ENCODE measurements at places on chromosomes 11 and 22. TPM values are rescaled to one million over a fixed set of nuclear protein-coding genes. Genes with fewer than 3 reads are reported as not detected.

The MS4A12 gene
- total RNA-seq, result not detected

The PIH1D2 gene
- 0.49 TPM for total RNA-seq

The MRGPRX4 gene
- not detected for total RNA-seq

The XKR3 gene
- not detected for total RNA-seq

The PGR gene
- total RNA-seq, result 14.1 TPM

The IGHMBP2 gene
- total RNA-seq, result 24.6 TPM

The FAT3 gene
- total RNA-seq, result 14.8 TPM

GRCh38 chr22:38205261-38206128 is 3.7 kb downstream of the MAFF start:
- peak; percentile 96 for DNase-seq
- H3K4me3 ChIP-seq, result no peak overlapping the region
- no peaks in the 10 kb centered on the region for H3K4me1 ChIP-seq
- no peaks in the 10 kb centered on the region for H3K36me3 ChIP-seq
- peak overlapping the region; percentile 78 for H3K27ac ChIP-seq
- H3K27me3 ChIP-seq, result no peaks in the 10 kb centered on the region

DNA sequence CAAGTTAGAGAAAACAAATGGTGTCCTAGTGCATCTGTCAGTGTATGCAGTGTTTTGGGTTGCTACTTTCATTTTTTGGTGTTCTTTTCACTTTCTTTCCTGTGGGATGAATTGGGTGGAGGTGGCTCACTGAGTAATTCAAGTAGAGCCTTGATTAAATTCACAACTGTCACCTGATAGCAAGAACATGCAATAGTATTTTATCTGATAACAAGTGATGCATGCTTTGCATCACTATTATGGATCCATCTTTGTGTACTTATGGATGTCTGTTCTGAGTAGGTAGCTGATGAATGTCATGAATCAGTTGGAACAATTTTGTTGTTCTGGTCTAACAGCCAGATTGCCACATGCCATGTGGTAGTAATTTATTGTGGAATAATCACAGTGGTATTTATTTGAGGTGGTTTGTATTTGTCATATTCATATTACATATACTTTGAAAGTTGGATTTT is 87.5 kb downstream of the DDX10 start:
- no peaks in the 10 kb centered on the region for H3K27me3 ChIP-seq
- H3K36me3 ChIP-seq, result no peaks in the 10 kb centered on the region
- no peak for DNase-seq
- H3K4me3 ChIP-seq, result no peak overlapping the region
- peaks cover 1% of the 10 kb centered on the region for H3K4me1 ChIP-seq

GRCh38 chr11:12824281-12825041 is 150.2 kb downstream of the TEAD1 start:
- H3K36me3 ChIP-seq, result peaks cover 4% of the 10 kb centered on the region
- no peak overlapping the region for H3K27ac ChIP-seq
- no peak overlapping the region for H3K4me3 ChIP-seq
- H3K4me1 ChIP-seq, result no peaks in the 10 kb centered on the region

- DNase-seq, result no peak
- H3K27ac ChIP-seq, result no peak overlapping the region
- H3K36me3 ChIP-seq, result no peaks in the 10 kb centered on the region
- H3K27me3 ChIP-seq, result no peaks in the 10 kb centered on the region
- no peak overlapping the region for H3K4me3 ChIP-seq
Measured at GRCh38 chr11:67016550-67016949, 6.4 kb upstream of the SYT12 start.

- no peak for DNase-seq
- H3K4me1 ChIP-seq, result no peaks in the 10 kb centered on the region
- no peaks in the 10 kb centered on the region for H3K36me3 ChIP-seq
- no peak overlapping the region for H3K4me3 ChIP-seq
- no peak overlapping the region for H3K27ac ChIP-seq
Measured at GRCh38 chr11:131616481-131617140, 246.2 kb downstream of the NTM start.

DNA sequence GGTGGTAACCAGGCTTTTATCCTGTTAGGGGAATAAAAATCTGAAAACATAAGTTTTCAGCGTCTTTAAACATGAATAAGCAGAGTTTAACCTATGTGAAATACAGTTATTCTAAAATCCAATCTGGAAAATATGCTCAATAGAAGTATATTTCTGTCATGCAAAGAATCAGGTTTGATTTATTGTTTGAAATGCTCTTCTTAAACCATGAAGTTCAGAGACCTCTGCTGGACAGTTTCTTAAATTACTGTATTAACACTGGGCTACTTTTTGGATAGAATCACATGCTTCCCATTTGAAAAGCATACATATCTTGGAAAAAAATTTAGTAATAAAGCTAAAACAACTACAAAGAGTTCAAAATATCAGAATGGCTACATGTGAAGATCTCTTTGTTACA is 25.4 kb downstream of the APIP start:
- no peak for DNase-seq
- no peaks in the 10 kb centered on the region for H3K27me3 ChIP-seq
- H3K4me1 ChIP-seq, result no peaks in the 10 kb centered on the region
- H3K36me3 ChIP-seq, result no peaks in the 10 kb centered on the region

DNA sequence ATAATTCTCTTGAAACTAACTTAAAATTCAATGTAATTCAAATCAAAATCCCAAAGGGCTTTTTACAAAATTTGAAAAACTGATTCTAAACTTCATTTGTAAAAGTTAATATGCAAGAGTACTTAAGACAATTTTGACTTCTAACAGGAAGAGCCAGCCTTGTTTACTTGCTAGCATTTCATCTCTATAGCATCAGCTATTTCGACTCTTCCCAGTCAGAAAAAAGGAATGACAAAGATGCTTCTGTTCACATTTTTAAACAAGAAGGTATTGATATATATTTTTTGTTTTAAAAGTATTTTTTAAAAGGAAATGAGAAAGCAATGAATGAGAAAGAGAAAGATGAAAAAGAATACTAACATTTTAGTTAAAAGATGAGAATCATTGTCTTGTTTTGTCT is 16.4 kb downstream of the SLN start:
- H3K27me3 ChIP-seq, result no peaks in the 10 kb centered on the region
- H3K27ac ChIP-seq, result no peak overlapping the region
- H3K4me1 ChIP-seq, result no peaks in the 10 kb centered on the region

DNA sequence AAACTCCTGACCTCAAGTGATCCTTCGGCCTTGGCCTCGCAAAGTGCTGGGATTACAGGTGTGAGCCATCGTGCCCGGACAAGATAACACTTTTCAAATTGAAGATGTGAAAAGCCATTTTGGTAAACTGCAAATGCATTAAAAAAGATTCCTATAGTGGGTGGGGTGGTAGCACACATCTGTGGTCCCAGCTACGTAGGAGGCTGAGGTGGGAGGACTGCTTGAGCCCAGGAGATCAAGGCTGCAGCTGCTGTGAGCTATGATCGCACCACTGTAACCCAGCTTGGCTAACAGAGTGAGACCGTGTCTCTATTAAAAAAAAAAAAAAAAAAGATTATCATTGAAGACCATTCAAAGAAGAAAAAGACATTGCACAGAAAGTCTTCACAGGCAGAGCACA is 16.9 kb upstream of the ARFGAP3 start:
- DNase-seq, result no peak
- no peaks in the 10 kb centered on the region for H3K4me1 ChIP-seq
- no peaks in the 10 kb centered on the region for H3K27me3 ChIP-seq
- no peak overlapping the region for H3K27ac ChIP-seq

GRCh38 chr22:39316440-39317083 is 2.9 kb downstream of the RPL3 start:
- H3K36me3 ChIP-seq, result peaks cover 4% of the 10 kb centered on the region
- H3K4me3 ChIP-seq, result no peak overlapping the region
- peak; percentile 89 for DNase-seq

DNA sequence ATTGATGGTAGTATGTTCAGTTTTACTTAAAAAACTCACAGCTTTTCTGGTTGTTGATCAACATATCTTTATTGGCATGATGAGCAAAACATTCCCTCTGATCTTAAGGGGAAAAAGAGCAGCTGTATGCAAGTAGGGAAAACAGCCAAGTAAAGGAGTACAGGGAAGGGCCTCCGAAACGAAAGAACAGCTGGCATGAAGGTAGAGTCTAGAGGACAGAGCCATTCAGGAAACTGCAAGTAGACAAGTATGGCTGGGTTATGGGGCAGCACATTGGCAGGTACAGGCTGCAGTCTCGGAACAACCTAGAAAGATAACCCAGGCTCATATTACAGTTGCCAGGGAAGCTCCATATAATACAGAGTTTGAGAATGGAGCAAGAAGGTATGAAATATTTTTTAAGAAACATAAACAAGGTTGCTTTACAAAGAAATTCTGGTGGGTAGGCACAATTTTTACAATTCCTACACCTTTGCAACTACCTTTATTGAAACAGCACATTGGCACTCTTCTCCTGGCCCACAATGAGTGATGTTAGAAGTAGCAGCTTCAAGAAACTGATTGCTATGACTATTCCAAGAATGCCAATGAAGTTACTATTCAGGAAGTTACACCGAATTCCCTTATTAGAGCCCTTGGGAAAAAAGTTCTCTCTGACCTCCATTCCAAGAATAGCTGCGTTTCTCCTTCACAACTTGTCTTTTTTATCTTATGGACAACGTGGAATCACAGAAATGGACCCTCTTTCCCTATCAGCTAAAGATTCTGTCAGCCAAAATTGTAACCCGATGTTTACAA is 45.2 kb downstream of the LGR4 start:
- peaks cover under 1% of the 10 kb centered on the region for H3K4me1 ChIP-seq
- H3K4me3 ChIP-seq, result no peak overlapping the region
- H3K36me3 ChIP-seq, result no peaks in the 10 kb centered on the region
- H3K27me3 ChIP-seq, result no peaks in the 10 kb centered on the region

- no peaks in the 10 kb centered on the region for H3K4me1 ChIP-seq
- H3K27ac ChIP-seq, result no peak overlapping the region
- H3K4me3 ChIP-seq, result no peak overlapping the region
- H3K27me3 ChIP-seq, result no peaks in the 10 kb centered on the region
- DNase-seq, result peak; percentile 45
Measured at GRCh38 chr11:1746956-1747752, 3.2 kb downstream of the IFITM10 start.

DNA sequence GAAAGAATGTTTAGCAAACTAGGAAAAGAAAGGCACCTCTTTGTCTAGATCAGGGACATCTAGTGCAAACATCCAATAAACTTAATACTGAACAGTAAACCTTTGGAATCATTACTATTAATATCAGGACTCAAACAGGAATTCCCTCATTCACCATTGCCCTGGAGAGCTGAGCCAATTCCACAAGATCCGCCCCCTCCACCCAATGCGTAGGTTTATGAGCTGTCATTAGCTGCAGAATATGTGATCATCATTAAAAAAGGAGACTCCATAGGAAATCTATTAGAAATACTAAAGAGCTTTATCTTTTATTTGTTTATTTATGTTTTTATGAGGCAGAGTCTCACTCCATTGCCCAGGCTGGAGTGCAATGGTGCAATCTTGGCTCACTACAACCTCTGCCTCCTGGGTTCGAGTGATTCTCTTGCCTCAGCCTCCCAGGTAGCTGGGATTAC is 5.5 kb downstream of the IL17REL start:
- H3K4me3 ChIP-seq, result no peak overlapping the region
- H3K36me3 ChIP-seq, result no peaks in the 10 kb centered on the region
- DNase-seq, result no peak
- H3K27me3 ChIP-seq, result no peaks in the 10 kb centered on the region
- H3K4me1 ChIP-seq, result no peaks in the 10 kb centered on the region

- DNase-seq, result peak; percentile 34
- H3K4me3 ChIP-seq, result no peak overlapping the region
- H3K27ac ChIP-seq, result no peak overlapping the region
- no peaks in the 10 kb centered on the region for H3K4me1 ChIP-seq
- no peaks in the 10 kb centered on the region for H3K36me3 ChIP-seq
- H3K27me3 ChIP-seq, result no peaks in the 10 kb centered on the region
Measured at GRCh38 chr11:134369656-134370525, 38.1 kb downstream of the GLB1L2 start.

DNA sequence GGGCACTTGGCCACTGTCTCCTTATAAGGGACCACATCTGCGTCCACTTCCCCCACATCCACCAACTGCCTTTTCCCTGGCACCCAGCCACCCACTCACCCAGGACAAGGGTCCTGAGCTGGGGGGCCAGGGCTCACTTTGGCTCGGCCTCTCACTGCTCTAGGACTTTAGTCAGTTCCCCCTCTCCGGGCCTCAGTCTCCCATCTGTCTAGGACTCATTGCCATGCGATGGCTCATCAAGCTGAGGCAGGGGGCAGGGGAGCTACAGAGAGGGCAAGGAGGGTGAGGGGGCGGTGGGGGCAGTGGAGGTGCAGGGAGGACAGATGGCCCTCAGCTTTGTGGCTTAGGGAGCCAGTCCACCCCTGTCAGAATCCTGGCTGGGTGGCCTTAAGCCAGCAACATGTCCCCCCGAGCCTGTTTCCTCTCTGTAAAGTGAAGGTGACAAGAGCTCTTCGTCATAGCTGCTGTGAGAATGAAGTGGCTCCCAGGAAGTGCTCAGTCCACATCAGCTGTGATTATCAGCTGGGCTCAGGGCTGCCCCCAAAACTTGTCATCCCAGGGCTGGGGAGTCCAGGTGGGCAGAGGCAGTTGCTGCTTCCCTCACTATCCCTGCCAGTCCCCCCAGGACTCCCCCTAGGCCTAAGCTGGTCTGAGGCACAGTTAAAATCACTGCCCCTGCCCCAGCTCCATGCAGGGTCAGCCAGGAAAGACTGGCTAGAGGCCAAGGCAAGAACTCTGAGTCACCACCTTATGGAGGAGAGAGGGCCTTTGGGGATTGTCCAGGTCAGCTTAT is 14.9 kb downstream of the RAC2 start:
- H3K27ac ChIP-seq, result no peak overlapping the region
- H3K4me1 ChIP-seq, result no peaks in the 10 kb centered on the region
- no peaks in the 10 kb centered on the region for H3K36me3 ChIP-seq

DNA sequence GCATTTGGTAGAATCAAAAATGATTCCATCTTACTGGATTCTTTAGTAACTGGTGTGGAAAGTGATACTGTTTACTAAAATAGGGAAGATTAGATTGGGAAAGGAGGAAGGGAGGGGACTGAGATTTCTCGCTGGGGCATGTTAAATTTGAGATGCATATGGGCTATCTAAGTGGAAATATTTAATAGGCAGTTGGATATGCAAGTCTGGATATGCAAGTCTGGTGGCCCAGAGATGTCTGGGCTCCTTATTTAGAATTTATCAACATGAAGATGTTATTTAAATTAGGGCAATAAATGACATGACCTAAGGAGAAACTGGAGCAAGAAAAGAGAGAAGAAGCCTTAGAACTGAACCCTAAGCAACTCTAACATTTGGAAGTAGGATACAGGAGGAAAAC is 17.0 kb upstream of the TBCEL start:
- no peaks in the 10 kb centered on the region for H3K4me1 ChIP-seq
- no peak overlapping the region for H3K4me3 ChIP-seq
- H3K36me3 ChIP-seq, result no peaks in the 10 kb centered on the region
- H3K27ac ChIP-seq, result no peak overlapping the region
- no peak for DNase-seq
- peaks cover 2% of the 10 kb centered on the region for H3K27me3 ChIP-seq

- no peaks in the 10 kb centered on the region for H3K36me3 ChIP-seq
- H3K27me3 ChIP-seq, result no peaks in the 10 kb centered on the region
- peaks cover 6% of the 10 kb centered on the region for H3K4me1 ChIP-seq
Measured at GRCh38 chr11:68375766-68376165, 63.4 kb downstream of the LRP5 start.

All from aorta (tissue), 5 donors.